ENCODE measurements at places on chromosomes 6 and 20.

- DNase-seq: no peak
Measured at GRCh38 chr20:35729836-35730582, 12.1 kb downstream of the RBM39 start.

GRCh38 chr6:154498340-154498934 lies 12.0 kb downstream of the CNKSR3 start:
- no peak for DNase-seq

GRCh38 chr6:38833320-38833719 lies 118.2 kb downstream of the DNAH8 start:
- DNase-seq: no peak

DNA sequence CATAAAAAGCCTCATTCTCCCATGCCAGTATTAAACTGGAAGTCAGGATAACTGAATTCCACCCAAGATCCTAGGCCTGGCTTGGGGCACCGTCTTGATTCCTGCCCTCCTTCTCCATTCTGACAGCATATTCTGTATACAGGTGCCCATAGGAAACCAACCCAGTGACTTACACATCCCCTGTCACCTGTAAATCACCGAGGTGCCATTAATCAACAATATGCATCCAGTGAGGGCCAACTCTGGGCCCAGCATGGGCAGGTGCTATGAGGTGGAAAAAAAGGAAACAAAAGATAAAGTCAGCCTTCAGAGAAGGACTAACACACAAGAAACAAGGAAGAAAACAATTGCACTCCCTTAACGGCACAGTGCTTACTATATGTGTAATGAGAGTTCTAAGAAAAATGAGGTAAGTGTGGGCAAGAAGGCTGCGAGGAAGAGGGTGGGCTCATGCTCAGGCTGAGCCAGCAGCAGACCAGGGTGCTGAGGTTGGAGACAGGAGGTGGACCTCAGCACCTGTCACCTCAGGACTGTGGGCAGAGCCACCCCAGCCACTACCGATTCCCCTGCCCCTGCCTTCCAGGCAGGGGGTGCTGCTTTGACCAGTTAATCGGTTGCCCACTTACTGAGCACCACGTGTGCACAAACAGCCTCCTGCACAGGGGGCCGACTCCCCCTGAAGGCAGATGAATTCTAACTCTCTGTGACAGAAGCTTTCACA lies 105.9 kb downstream of the TRERF1 start:
- DNase-seq: no peak

DNA sequence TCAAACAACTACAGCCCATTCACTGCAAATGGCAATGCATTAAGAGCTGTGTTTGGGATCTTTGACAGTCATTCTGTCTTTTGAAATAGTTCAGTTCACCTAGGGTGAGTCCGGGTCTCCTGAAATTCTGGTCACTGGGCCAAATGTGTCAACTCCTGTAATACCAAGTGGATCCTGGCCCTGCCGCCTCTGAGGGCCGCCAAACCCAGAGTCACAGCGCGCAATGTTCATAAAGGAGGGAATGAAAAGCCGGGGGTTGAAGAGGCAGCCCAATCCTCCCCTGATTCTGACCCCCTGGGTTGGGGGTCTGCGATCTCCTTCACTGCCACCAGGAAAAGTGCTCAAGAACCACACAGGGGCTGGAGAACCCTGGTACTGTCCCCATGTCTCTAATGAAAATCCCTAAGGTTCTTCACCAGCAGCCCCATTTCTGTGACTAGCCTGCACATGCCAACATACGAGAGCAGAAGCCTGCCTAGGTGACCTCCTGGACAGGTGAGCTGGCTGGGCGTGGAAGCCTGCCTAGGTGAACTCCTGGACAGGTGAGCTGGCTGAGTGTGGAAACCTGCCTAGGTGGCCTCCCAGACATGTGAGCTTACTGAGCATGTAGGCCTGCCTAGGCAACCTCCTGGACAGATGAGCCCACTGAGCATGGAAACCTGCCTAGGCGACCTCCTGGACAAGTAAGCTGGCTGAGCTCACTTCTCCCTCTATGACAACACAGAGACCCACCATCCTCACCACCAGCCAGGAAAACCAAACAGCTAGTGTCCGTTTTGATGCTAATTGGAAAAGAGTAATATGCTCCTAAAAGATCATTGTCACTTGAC lies 16.1 kb upstream of the APMAP start:
- no peak for DNase-seq

- DNase-seq: no peak
Measured at GRCh38 chr6:24537771-24538385, 43.1 kb downstream of the ALDH5A1 start.

DNA sequence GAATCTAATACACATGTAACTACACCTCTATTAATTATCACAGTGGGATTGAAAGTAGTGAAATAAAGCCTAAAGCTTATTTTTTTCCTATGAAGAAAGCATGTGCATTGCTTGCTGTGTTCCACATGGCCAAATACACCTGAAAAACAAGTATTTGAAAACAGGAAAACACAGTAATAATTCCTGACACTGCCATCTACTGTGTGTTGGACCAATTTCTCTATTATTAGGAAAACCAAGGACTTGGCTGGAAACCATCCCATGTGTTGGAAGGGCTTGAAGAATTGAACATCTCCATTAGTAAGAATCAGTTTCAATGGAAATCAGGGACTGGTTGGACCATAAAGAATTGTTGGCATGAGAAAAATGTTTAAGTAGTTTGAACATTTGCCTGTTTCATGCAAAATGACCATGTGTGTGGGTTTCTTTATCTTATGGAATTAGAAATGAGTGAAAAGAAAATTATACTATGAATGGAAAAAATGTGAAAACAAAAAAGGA lies 124.1 kb downstream of the PHF3 start:
- DNase-seq: no peak

GRCh38 chr20:36162272-36162966 lies 7.9 kb downstream of the EPB41L1 start:
- DNase-seq: no peak

DNA sequence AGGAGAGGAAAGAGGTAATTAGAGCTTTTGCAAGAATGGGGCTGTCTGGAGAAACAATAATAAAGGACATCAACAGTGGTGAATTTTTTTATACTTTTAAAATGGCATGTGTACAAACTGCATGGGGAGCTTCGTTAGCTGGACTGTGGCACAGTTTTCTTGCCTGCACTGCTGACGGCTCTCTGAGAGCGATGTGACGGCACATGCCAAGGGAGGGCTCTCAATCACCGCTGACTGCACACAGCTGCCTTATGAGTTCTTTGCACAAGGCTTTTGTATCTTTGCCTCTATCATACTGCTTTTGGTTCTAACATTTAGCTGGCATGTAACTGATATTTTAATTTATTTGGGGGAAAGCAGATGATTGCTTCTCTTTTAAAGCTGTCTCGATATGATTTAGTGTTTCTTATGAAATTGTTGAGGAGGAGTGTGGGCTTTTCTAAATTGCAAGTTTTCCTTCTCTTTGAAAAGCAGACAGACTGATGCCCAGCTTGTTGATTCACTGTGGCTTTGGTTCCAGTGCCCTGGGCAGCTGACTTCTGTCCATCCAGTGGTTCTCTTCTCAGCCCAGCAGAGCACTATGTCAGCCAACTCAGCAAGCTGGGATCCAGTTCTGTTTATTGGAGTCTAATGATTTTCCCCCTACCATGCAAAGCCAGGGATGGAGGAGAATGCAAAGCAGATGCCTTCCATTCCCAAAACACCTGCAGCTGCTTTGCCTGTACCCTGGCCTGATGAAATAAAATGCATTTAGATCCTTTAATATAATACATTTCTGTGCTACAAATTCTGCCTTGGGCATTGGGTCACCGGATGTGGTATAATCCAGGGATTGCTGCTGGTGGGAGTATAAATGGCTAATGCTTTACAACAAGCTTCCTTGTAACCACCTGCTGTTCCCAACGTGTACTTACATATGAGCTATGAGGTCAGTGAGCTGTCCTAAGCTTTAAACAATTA lies 323.9 kb downstream of the ZFAND3 start:
- no peak for DNase-seq

GRCh38 chr6:1412901-1413300 lies 23.5 kb downstream of the FOXF2 start:
- DNase-seq: no peak

DNA sequence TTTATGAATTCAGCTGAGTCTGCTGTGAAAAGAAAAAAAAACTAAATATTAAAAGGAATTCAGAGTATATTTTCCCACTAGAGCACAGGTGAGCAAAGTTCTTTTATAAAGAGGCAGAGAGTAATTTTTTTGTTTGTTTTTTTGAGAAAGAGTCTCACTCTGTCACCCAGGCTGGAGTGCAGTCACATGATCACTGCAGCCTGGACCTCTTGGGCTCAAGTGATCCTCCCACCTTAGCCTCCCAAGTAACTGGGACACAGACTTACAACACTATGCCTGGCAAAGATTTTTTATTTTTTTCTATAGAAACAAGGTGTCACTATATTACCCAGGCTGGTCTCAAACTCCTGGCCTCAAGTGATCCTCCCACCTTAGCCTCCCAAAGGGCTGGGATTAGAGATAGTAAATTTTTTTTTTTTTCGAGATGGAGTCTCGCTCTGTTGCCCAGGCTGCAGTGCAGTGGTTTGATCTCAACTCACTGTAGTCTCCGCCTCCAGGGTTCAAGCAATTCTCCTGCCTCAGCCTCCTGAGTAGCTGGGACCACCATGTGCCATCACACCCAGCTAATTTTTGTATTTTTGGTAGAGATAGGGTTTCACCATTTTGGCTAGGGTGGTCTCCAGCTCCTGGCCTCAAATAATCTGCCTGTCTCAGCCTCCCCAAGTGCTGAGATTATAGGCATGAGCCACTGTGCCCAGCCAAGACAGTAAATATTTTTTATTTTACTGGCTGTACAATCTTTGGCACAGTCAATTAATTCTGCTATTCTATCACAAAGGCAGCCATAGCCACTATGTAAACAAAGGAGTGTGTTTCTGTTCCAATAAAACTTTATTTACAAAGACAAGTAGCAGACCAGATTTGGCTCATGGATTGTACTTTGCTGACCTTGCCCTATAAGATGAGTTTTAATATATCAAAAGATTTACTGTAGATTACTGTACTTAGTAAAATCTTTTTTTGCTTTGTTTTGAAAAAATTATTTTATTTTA lies 14.5 kb upstream of the B4GALT5 start:
- no peak for DNase-seq

DNA sequence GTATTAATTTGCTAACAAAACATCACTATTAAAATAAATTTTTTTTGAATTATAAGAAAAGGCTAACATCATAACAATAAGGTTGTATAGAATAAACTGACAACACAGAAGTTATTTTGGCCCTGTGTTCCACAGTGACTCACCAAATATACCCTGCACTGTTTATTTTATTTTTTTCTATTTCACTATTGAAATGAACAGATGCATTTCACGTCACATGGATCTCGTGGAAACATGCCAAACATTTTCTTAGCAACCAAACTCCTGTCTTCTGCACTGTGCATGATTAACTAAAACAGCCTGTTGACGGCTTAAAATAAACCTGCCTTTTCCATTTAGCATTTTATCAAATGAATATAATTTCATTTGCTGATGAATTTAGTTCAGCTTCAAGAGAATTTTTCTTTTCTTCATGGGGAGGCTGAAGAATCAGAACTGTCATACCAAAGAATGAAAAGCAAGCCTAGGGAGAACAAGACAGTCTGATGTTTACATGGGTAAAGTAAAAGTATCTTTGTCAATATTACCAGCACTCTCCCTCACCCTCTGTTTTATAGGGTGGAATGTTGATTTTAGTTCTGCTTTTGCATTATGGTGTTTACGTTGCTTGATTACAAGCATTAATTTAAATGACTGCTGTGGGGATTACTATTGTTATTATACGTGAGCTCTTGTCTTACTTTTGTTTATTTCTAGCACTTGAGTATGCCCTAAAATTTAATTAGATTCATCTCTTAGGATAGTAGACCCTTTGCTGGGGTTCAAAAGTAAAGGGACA lies 115.3 kb downstream of the LCA5 start:
- DNase-seq: no peak

DNA sequence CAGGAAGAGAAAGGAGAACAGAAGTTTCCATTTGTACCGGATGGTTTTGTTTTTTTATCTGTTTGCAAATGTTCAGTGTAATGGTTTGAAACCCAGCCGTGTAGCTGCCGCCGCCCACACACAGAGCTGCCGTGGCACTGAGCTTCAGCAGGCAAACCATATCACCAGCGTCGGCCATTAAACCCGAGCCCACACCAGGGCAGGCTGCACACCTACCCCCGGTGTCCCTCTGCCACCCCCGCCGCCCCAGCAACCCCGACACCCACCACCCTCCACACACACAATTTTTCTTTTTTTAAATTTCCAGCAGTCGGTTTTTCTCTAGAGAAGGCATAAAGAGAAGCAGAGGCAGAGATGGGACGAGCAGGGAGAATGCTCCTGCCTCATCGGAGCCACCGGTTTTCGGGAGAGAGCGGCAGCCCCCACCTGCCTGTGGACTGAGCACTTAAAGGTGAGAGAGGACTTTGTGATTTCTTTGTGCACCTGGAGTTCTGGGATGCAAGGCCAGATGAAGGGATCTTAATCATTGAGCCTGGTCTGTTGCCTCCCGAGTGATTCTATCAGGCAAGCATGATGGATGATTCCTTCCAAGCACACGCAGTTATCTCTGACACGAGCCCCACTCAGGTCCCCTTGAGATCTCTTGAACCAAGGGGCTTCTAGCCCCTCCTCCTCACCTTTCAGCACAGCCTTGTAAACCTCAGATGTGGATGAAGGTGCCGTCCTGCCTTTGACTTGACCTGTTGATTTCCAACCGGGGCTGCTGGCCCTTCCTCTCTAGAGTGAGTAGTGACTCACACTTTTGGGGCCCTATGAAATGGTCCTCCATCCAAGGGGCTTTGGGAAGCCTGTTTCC lies 17.5 kb upstream of the ZNF831 start:
- DNase-seq: no peak

DNA sequence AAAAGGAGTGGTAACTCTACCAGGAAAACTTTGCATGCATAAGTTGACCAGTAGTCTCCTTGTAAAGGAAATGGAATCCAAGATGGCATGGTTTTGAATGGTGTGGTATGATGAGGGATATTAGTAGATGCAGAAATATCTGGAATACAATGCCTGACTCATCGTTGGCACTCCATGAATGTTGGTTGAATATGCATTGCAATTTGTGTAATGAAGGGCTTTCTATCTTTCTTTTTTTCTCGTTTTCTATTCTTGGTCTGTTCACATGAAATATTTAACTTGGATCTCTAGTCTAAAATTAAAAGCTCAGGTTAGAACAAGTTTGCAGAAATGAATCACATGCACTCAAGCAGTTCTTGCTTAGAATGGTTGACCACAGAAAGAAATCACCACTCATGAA lies 277.3 kb upstream of the PRND start:
- no peak for DNase-seq

DNA sequence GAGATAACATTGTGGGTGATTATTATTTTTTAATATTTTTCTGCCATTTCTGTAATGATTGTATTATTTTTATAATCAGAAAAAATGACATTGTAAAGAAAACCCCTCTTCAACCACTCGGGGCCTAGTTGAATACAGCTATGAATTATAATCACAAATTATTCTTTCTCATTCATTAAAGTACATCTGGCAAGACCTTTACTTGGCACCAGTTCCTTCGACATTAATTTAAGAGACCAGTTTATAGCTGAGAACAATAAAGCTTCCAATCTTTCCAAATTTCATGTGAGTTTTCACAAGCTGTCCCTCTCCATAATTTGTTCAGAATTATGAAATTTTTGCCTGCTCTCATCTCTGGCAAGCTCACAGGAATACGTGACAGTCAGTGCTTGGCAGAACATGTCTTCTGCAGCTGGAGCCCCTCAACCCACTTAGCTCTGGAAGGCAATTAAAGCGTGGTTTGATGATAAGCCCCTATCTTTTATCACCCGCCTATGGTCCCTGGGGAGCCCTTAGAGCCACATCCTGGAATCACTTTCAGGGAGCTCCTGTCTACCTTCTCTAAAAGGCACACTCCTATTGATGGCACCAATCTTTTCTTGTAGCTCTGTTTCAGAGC lies 237.2 kb upstream of the PRND start:
- DNase-seq: no peak

GRCh38 chr20:60191014-60191413 lies 232.8 kb downstream of the CDH26 start:
- DNase-seq: no peak

All from effector memory CD4-positive, alpha-beta T cell (primary cell).